ENCODE measurements at places on chromosomes 4 and X. TPM values are rescaled to one million over a fixed set of nuclear protein-coding genes. Genes with fewer than 3 reads are reported as not detected.

- no peak for DNase-seq
These were observed 249.3 kb upstream of the DIPK2B start for GRCh38 chrX:45449982-45450381.

ACE2 gene
- 6.2 TPM for total RNA-seq

FDCSP gene
- not detected for total RNA-seq

IQCM gene
- total RNA-seq: not detected

DNA sequence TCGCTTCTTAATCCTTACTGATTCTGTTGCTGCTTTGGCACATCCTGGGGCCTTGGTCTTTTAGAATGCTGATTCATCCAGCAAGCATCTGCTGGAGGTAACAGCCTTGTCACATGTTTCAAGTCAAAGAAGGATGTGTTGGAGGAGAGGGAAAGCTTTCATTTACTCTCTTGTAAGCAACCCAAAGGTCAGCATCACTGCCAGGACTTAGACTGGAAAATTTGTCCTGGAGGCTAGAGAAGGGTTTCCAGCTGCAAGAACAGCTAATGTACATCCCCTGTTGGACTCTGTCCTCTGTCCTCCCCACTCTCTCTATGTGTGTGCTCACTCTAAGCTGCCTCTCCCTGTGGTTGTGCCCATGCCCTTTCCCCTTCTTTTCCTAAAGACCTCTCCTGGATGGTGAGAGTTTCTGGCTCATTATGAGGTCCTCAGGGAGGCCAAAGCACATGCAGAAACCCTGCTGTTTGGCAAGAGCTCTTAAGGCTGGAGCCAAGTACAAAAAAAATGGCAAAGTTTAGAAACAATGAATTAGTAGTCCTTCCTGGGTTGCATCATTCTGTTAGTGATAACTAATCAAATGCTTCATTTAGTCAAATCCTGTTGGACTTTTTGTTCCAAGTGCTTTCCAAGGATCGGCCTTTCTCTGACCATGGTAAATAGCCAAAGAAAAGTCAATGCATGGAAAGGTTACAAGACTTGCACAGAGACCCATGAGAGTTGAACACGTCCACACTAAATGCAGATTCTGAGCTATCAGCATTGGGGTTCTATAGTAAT, 13.4 kb upstream of the SRPX start:
- no peak for DNase-seq

DNA sequence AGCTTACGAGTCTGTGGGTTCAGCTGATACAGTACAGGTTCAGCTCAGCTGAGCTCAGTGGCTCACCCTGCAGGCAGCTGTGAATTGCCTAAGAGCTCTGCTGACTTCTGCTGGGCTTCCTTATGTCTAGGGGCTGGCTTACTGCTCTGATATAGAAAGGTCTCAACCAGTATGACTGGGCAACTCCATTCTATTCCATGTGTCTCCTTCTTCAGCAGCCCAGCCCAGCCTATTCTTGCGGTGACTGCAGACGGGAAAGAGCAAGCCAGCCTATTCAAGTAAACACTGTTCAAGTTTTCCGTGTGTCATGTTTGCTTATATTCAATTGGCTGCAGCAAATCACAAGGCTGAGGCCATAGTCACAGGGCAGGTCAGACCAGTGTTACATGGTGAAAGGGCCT, 615.4 kb upstream of the ZFP42 start:
- DNase-seq: no peak

Measured in mesenteric fat pad (tissue), 1 donor.